ENCODE measurements at places on chromosomes 2 and 18.

DNA sequence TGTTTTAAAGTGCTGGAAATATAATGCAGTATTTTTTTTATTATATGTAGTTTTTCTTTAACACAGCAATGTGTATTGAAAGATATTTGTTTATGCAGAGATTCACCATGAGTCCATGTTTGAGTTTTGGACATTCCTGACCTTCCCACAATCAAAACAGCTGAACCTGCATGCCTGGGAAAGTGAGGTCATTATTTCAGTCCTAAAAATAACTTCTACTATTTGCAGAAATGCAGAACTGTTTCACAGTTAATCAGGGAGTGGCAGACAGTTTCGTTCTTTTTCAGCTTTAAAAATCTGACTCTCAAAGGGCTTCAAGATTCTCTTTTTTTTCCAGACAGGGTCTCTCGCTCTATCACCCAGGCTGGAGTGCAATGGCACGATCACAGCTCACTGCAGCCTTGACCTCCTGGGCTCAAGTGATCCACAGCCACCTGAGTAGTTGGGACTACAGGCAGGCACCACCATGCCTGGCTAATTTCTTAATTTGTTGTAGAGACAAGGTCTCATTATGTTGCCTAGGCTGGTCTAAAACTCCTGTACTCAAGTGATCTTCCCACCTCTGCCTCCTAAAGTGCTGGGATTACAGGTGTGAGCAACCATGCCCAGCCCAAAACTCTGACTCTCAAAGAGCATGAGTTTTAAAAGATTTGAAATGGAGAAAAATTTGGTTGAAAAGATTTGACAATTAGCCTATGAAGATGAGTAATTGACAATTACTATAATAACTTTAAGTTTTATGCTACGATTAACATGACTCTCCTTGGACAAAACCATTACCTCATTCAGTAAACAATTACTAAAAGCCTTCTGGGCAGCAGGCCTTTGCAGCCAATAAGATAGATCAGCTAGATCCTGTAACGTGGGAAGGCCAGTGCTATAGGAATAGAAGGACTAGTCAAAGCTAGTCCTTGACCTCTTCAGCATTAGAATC is 5.0 kb upstream of the MYL12B start:
- no peak for DNase-seq

GRCh38 chr2:193156480-193156879 is 961.7 kb upstream of the TMEFF2 start:
- no peak for DNase-seq

- DNase-seq = no peak
Measured at GRCh38 chr2:195094330-195094729, 562.7 kb upstream of the SLC39A10 start.

- DNase-seq = no peak
Measured at GRCh38 chr2:133426791-133427190, 141.5 kb downstream of the NCKAP5 start.

DNA sequence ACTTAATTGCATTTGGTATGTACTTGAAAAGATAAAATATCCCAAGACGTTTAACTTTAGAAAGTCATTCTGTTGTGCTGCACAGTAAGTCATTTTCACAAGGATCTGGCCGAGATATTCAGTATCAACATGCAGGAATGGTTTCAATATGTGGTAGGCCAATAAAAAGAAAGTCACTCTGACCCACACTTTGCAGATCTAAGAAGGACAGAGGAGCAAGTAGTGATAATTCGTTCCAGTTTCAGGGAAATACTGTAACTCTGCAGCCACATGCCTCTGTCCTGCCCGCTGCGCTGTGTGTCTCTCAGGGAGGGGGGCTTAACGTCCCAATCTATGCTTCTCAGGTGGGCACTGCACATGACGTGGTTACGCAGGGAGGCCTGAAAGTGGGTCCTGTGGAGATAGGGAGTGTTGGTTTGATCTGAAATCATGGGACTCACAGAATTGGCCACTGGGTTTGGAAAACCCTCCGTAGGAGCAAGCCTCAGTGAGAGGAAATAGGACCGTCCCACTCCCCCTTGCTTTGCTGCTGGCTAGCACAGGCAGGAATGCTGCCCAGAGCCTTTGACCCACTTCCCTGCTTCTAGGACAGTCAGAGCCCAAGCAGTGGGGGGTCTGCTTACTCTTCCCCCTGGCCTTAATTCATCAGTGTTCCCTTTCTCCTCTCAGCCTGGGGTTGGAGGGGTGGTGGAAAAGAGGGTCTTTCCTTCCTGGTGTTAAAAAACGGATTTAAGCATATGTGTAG is 314.7 kb upstream of the SPRED2 start:
- DNase-seq = no peak

DNA sequence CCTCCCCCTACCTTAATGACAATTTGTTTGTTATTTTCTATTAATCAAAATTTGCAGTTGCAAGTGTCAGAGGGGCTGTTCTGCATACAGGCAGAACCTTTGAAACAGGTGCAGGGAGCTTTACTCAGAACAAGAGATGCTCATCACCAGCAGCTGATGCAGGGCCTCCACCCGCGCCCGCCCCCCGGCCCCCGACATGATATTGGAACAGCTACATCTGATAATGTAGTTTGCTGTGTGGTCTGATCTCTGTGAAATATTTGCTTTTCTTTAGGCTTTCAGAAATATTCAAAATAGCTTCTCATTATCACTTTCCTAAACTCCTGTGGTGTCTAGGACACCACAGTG is 130.0 kb downstream of the PRKCE start:
- DNase-seq = no peak

- no peak for DNase-seq
Measured at GRCh38 chr2:2879071-2879470, 498.5 kb downstream of the EIPR1 start.

- no peak for DNase-seq
Measured at GRCh38 chr2:82819951-82820350, 1639.1 kb downstream of the SUCLG1 start.

DNA sequence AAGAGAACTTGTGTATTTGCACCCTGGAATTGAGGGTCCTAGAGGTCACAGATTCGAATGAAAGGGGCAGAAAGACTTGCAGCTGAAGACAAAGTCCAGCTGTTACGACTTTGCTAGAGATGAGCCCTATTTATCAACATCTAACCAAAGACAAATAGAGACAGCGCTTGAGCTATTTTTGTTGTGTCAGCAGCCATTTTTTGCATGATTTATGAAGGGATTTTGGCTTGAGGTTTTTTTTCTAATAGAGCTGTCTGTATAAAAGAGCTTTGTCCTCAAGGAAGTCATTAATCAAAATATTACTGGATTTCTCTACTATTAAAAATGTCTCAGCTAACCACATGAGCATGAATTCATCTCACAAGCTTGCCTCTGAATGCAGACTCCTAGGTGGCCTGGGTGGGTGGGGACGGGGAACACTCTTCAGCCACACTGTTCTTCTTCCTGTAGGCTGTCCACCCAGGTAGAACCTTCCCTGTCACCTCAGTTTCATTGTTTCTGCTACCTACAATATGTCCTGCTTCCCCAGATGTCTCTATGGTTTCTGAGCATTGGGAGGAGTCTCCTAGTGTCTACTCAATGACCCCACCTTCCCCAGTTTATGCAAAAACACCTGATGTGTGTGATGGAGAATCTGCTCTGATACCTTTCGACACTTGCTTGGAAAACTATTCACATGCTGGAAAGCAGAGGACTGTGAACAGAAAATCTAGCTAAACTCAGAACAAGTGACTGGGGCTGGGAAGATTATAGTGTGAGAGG is 7.2 kb upstream of the CD226 start:
- DNase-seq = no peak

DNA sequence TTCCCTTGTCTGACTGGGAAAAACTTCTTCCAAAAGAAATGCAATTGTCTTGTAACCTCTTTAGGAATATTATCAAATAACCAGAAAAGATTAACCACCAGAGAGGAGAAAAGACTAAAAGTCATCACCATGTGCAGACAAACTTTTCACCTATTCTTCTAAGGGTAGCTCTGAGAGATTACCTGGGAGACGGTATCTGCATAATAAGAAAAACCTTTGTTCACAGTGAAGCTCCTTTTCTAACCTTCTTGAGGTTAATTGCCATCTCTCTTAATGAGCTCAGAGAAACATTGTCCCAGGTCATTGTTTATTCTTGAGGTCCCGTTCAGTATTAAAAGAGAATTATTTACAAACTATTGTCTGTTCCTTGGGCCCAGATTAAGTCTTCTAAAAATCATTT is 1091.2 kb upstream of the LRRTM1 start:
- no peak for DNase-seq

GRCh38 chr2:162379719-162380580 is 36.0 kb downstream of the GCA start:
- no peak for DNase-seq

GRCh38 chr18:28767727-28768211 is 590.8 kb upstream of the CDH2 start:
- no peak for DNase-seq

DNA sequence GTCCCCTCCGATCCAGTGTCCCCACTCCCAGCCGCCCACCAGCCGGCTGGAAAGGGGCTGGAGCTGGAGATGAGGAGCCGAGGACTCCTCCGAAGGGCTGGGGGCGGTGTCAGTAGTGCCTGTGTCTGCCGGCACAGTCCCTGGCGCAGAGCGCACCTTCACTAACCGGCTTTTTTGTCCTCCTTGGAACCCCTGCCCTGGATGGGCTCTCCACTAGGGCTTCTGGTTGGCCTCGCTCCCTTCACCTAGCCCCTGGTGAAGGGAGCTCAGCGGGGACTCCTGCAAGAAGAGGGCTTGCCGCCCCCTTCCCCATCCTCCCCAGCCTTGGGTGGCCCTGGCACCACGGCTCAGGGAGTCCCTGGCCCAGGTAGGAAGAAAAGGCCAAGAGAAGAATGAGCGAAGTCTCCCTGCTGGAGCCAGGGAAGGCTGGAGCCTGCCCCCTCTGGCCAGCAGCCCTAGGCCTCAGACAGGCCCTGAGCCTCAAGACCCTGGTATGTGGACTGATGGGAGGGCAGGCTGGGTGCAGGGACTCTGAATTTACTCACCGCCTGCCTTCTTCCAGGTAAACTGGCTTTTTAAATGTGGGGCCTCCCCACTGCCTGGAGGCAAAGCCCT is 570 bp upstream of the ECEL1 start:
- no peak for DNase-seq

DNA sequence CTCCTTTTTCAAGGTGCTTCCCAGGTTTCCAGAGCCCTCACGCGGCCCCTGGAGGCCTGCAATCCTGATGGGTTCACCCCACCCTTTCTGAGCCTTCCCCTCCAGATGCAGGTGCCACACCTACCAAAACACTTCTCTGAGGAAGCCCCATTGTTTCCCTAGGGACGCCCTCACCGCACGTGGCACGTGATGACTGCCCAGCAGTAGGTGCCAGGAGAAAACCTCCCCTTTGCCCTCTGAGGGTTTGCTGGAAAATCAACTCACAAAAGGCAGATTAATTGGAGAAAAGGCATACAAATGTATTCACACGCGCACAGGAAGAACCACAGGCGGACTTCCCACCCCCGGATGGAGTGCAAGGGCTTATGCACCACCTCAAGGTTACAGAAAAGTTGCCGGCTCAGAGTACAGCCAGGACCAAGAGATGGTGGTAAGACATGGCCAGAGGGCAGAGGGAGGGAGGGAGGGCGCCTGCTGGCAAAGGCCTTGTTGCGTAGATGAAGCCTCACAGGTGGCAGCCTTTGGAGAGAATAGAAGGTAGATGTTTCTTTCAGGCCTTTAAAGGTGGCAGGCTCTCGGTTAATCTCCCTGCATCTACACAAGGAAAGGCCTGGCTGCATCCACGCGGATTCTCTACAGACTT is 269.4 kb upstream of the RAB6C start:
- DNase-seq = no peak

DNA sequence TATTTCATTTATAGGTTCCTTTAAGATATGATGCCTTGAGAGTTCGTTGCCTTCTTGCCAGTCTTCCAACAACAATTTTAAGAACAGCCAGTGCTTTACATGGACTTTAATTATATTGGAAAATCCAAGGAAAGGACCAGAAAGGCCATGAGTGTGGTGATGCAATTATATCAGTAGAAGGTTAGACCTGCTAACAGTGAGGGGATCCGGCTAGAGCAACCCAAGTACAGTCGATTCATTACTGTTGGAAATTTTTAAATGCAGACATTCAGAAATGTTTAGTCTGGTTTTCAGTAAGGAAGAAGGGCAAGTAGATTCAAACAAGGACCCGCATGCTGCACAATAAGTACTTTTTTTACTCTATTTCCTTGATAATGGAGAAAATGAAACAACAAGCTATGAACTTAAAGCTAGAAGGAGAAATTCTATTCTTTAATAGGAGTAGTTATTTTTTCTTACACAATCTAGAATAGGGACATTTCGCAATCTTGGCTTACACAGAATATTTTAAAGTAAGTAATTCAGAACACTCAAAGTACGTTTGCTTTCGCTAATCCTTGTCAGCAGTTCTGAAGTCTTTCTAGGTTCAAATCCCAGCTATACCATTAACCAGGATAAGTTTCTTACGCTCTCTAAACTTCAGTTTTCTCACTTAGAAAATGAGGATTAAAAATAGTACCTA is 405.5 kb downstream of the MEIS1 start:
- no peak for DNase-seq

- no peak for DNase-seq
Measured at GRCh38 chr18:43046322-43046721, 69.2 kb downstream of the RIT2 start.

DNA sequence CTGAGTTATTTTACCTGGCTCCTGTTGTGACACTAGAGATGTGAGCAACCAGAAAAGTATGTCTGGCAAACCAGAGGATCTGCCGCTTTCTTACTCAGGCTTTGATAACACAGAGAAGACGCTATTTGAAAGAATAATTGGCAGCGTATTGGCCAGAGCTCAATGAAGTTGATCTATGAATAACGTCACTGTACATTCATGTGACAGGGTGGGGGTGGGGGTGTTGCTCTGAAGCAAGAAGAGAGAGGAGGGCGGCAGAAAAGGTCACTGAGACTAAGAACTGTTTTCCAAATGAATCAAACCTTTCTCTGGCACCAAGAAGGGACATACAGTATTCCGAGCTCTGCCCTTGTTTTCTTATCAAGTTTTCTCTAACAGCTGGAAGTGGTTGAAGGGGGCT is 1.7 kb upstream of the ONECUT2 start:
- no peak for DNase-seq

DNA sequence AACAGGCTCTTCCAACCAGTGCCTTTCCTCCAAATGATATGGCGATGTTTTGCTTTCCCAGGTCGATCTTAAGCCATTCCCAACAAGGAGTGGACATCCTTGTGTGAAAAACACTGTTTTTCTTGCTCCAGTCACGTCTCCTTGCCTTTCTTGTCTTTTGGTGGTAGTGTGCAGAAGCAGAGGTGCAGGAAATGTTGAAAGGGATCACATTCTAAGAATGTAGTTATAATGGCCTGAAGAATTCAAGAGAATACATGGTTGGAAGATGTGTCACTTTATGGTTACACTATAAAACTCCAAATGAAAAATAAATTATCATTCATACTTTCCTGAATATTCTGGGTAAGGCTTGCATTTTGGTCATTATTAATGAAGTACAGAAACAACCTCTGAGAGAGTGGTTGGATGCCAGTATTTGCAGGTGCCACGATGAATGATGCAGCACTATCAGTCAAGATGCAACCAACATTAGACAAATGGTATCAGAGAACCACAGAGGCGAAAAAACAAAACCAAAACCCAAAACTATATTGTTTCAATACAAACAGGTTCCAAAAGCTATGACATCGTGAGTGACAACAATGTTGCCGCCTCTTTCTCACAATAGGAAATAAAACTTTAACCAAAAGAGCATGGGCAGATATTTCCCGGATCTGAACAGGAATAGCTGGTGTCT is 27.5 kb upstream of the POLE4 start:
- no peak for DNase-seq

Data from brain (organoid and tissue), 16 donors.